Fibroblast of lung (primary cell): ENCODE measurements at places on chromosomes 7 and 10. TPM values are rescaled to one million over a fixed set of nuclear protein-coding genes. Genes with fewer than 3 reads are reported as not detected.

DNA sequence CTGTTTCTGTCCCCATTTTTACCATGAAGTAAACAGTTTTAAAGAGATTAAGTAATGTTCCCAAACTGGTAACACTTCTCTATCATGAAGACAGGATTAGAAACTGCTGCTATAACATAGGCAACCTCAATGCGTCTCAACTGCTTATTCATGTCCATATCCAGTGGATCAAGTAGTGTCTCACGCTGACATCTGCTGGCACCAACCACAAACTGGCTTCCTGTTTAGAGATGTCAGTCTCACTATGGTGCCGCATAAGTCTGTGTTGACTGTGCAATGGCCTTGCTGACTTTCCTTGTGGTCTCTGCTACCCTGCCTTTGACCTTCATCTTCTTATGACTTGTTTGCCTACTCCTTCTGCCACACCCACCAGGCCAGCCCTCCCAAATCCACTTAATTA is 369.6 kb upstream of the DPP6 start:
- no peak for DNase-seq

DNA sequence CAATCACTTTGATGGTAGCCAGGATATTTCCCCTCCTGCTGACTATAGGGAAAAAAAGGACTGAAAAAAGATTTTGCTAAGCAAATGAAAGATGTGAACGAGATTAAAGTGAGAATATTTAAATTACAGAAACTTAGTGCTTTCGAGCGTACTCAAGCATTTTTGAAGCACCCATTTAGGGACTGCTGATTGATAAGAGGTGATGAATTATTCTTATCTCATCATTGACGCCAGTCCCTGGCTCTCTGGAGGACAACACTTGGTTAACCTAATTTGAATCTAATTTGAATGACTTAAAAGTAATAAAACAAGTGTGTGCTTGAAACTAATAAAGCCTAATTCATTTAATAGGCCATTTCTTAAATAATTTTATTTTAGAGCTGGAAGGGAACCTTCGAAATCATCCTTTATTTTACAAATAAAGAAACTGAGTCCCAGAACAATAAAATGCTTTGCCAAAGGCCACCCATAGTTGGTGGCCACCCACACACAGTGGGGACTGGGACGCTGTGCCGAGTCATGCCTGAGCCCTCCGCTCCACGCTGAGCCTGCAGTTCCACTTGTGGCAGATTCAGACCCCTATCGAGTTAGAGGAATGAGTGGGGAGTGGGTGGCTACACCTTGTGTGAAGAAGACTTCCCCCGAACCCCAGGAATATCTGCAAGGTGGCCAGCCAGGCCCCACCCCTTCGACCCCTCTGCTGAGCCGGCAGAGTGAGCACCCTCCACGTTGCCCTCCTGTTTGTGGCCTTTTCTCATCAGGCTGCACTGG is 61.1 kb upstream of the SAMD8 start:
- no peak for DNase-seq

GRCh38 chr10:47332371-47332770 is 10.1 kb downstream of the GDF2 start:
- DNase-seq = no peak

TRRAP gene
- 11.3 and 17.6 TPM in 2 replicates for polyA plus RNA-seq
